ENCODE measurements at places on chromosomes 5 and 9.

DNA sequence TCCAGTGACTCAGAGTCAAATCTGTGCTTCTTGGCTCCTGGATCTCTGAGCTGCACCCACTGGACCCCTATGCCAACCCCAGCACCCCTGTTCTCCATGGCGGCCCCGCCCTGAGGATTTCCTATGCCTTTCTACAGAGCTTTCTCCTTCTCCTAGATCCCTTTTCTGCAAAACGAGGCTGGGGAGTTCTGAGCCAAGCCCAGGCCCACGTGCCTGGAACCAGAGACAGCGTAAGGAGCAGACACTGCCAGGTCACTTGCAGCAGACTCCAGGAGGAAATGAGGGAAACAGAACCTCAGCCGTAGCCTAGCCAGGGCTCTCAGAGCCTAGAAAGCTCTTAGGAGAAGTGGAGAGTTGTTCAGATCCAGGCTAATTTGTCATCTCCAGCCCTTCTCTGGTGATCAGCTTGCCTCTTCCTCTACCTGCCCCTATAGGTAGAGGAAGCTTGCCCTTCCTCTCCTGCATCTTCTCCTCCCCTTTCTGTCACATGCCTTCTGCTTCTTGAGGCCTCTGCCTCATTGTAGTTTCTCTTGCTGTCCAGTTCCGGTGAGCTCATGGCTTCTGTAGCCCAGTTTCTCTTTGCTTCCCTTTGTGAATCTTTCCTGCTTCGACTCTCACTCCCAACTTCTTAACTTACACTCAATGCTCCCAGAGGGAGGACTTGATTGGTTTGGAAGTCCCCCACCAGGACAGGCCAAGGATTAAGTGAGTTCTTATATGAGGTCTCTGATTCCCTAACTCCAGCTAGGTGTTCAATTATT lies 163.4 kb downstream of the RGS3 start:
- DNase-seq, result no peak

DNA sequence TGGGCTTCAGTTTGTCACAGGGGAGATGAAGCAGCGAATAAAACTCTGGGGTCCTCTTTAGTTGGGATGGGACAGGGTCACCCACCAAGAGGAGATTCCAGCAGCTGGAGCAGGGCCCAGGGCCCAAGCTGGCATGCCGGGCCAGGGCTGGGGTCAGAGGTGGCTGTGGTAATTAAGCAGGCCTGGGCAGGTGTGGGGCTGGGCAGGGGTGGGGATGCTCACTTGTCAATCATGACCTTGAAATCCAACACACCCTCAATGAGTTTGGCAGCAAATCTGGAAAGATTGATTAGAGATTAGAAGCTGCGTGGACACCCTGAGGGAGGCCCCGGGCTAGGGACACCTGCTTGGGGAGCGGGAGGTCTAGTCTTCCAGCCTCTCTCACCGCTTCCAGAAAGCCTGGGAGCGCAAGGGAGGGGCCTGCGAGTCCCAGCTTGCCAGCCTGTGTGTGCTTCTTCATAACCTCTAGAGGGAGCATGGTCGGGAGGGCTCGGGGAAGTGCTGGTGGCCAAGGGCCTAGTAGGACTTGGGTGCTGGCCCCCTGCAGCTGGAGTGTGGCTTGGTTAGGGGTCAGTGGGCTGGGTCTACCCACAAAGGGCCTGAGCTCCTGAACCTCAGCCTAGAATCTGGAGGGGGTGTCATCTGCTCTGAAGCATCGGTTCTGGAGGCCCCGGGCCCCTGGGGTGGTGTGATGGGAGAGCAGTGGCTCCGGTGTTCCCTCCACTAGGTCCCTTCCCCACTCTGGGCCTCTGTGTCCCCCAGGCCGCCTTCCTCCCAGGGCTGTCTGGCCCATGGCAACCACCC lies 7.6 kb downstream of the CRAT start:
- DNase-seq, result no peak

DNA sequence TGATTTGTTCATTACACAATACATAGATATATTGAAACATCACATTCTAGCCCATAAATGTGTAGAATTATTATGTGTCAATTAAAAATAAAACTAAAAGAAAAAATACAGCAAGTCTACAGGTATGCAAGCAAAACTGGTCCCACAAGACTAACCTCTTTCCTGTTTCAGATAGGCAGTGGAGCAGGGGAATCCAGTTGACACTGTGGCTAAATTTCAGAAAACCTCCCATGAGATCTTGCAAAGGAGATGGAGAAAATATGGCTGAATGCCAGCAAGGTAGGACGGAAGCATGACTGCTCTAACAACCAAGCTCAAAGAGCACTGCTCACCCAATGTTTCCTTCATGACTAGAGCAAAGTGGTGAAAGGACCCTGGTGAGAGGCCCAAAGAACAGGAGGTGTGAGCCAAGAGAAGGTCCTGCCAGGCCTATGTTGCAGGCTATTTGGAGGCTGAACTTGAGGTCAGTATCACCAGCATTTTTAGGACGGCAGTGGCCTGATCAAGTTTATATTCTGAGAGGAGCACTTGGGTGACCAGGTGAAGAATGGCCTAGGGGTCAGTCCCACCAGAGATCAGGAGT lies 1.1 kb upstream of the SH3TC2 start:
- no peak for DNase-seq

DNA sequence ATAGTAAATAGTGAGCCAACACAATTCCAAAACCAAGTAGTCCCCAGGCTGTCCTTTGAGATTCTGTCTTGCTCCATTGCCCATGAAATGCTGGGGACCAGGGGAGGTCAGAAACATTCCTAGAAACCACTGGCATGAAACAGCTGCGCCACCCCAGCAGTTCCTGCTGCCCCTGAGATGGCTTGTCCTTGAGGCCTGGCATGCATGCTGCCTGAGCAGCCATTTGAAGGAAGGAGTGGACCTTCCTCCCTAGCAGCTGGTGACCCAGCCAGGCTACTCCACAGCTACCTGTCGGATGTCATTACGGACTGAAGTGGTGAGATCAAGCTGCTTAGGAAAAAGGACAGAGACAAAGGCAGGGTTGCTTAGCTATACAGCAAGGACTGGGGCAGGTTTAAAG lies 260.6 kb downstream of the DENND1A start:
- DNase-seq, result no peak

- DNase-seq, result no peak
These were observed 2.3 kb upstream of the SYK start for GRCh38 chr9:90799271-90799852.

GRCh38 chr9:135926402-135927194 lies 19.3 kb upstream of the CAMSAP1 start:
- no peak for DNase-seq

All from effector CD8-positive, alpha-beta T cell (primary cell).